ENCODE measurements at places on chromosomes 1 and 21. TPM values are rescaled to one million over a fixed set of nuclear protein-coding genes. Genes with fewer than 3 reads are reported as not detected.

SMYD3 gene
- 5.6 TPM for total RNA-seq

- DNase-seq = no peak
Measured at GRCh38 chr1:163427279-163427678, 105.5 kb downstream of the NUF2 start.

GRCh38 chr1:88330201-88330600 lies 353.9 kb upstream of the PKN2 start:
- DNase-seq = no peak

- no peak for DNase-seq
Measured at GRCh38 chr21:33115631-33116510, 45.9 kb downstream of the OLIG1 start.

- no peak for DNase-seq
Measured at GRCh38 chr1:159802111-159802510, at the start of gene FCRL6. Gene FCRL6, plus strand, starts transcription at chr1:159802360. Its CDS starts 65 bp downstream, at chr1:159802425.

DNA sequence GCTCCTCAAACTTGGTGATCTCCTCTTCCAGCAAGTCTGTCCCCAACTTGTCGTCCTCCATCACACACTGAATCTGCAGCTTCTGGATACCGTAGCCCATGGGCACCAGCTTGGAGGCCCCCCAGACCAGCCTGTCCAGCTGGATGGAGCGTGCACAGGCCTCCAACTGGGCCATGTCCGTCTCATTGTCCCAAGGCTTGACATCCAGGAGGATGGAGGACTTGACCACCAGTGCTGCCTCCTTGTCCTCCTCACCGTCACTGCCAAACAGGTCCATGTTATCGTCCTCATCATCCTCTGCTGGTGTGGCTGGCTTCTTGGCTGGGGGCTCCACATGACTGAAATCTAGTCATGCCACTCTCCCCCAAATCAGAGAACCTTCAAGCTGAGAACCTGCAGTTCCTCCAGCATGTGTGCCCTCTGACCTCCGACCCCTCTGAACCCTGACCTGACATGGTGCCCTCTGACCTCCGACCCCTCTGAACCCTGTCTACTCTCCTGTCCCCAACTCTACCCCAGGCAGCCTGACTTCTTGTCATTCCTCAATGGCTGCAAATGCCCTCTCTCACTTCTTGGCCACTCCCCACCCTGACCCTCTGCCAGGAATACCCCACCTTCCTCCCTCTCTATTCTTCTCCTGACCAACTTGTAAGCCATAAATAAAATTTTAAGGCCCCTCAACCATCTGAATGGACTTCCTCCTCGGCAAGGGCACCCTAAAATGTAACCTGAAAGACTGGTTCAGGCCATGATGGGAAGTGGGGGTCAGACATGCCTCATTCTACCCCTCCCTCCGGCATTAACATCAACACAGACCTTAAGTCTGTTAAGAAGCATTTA lies 275.7 kb upstream of the C1orf174 start:
- peak; percentile 44 for DNase-seq

DNA sequence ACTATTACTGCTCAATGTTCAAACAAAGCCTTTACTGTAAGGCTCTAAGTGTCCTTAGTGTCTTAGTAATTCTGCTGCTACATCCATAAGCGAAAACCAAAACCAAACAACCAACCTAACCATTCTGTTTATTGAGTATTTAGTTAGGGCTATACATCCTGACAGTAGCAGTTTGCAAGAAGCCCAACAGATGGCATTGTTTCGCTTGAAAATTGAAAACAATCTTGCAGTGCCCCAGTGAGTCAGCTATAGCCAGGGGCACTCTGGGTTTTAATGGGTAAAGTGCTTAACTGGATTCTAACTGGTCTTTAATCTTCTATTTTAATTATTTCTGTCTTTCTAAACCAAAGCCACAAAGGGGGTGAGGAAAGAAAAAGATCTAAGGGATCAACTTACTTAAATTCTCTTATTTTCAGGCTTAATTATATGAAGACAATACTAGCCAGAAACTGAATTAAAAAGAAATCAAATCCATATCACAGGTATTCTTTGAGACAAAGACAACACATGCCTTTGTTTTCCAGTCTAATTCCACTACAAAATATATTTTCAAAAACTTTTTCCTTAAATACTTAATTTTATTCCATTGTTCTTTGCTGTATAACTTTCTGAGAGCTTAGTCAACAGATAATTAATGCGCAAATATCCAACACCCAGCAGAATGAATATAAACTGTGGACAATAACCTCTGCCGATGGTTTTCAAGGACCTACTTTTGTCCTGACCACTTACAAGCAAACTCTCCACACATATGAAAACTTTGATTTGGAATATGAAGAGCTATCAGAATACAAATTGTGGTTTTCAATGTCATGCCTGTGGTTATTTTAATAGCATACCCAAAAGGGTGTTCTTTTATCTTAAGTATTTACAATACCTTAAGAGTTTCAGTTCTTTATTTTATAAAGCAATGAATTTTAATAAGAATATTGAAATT lies 15.2 kb downstream of the POGZ start:
- DNase-seq = no peak

HTR1D gene
- not detected for total RNA-seq

SSR2 gene
- 81.2 TPM for total RNA-seq

ADAMTSL4 gene
- total RNA-seq = 28.9 TPM

DNA sequence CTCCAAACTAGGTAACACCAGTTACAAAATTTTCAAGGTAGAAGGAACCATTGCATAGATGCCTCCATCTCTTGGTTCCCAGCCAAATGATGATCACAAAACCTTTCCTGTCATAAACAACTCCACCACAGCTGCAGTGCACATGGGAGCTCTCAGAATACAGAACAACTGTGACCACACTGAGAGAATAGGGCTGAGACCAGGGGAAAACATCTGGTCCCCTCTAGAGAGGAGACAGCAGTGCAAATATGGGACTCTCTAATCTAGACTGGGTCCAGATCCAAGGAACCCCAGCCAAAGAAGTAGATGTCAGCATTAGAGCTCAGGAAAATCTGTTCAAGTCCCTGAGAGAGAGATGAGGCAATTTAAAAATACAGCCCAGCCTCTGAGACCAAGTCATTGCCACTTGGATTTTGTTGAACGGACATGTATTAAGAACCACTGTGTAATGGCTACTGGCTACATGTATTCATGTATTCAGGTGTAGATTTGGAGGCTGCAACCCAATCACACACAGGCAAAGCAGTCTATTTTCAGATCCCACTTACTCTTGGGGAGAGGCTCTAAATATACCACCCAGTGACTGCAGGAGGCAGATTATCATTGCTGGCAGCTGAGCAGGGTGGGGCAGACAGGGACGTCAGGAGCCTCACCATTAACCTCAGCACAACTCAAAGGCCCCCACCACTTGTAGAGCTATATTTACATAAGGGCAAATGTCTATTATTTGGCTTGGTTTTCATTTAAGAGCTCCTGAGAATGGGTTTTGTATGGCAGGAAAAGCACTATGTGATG lies 7.6 kb upstream of the RXRG start:
- no peak for DNase-seq

DNA sequence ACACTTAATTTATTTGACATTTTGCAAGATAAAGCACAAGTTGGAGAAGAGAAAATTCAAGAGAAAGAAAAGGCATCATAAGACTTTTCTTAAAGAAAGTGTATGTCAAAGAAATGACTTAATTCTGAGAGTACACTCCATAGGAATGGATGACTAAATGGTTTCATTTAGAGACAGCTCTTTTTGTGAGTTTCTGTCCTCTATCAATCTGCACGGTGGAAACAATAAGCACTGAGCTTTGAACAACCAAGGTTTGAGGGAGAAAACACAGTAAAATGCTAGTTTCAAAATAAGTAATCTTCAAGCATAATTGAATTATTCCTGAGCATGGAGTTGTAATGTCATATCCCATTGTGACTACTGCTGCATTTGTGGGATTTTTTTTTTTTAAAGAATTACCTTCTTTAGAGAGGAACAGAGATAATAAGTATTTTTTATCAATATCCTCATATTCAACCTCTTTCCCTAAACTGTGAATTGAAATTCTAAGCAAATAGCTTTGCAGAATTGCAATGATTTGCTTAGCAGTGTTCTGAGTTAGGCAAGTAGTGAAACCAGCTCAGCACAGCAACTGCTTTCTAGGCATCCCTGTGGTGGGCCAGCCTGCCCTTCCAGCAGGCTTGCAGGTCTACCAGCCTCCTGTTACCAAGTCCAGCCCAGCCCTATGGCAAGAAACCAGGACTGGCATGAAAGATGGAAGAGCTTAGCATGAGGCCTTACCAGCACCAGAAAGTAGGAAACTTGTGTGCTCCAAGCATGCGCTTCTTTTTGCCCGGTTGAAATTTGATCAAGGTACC lies 38.2 kb downstream of the KCNJ6 start:
- no peak for DNase-seq

- no peak for DNase-seq
Measured at GRCh38 chr1:111290630-111291029, at the start of gene CHIA. Gene CHIA, plus strand, starts transcription at chr1:111290851. Its CDS starts 19,617 bp downstream, at chr1:111310468.

- DNase-seq = peak; percentile 50
Measured at GRCh38 chr1:224617410-224618355, 1.6 kb downstream of the CNIH3 start.

- DNase-seq = no peak
Measured at GRCh38 chr21:23402929-23403520, 2204.3 kb downstream of the MRPL39 start.

TNFRSF25 gene
- total RNA-seq = 8.5 TPM

- DNase-seq = no peak
Measured at GRCh38 chr1:2314803-2315673, 76.3 kb downstream of the MORN1 start.

DNA sequence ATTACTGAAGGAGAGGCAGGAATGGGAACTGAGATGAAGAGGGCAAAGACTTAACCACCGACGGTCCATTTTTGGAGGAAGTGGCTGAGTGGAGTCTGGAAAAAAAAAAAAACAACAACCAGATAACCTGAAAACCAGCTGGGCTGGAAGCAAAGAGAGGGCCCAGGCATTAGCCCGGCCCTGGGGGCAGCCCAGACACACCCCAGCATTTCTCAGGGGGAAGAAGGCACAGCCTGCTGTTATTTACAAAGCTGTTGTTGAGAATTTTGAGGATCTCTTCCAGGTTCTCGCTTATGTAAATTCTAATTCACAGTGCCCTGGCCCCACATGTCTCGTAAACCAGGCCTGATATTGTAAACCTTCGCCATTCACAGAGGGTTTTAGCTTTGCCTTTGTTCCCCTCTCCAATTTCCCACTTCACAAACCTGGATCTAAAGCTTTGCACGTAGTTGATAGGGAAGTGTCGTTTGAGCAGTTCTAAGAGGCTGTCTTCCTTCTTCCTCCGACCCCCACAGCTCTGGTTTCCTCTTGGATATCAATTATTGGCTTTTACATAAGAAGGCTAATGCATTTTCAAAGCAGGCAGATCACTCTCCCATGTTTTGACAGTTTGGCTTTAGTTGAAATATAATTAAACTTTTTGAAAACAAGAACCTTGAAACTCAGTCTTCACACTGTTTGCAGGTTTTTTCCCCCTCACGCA lies 161.8 kb upstream of the IRF2BP2 start:
- no peak for DNase-seq

FAM163A gene
- 0.16 TPM for total RNA-seq

GRCh38 chr1:26981146-26981846 lies 12.2 kb upstream of the TRNP1 start:
- DNase-seq = no peak

- DNase-seq = peak; percentile 59
Measured at GRCh38 chr1:36542024-36542961, 59.6 kb upstream of the CSF3R start.

- DNase-seq = no peak
Measured at GRCh38 chr1:68188060-68188538, 44.2 kb downstream of the WLS start.

GRCh38 chr1:21901473-21901847 lies 35.6 kb downstream of the HSPG2 start:
- peak; percentile 86 for DNase-seq

- no peak for DNase-seq
Measured at GRCh38 chr1:90840352-90840751, 123.2 kb upstream of the BARHL2 start.

- DNase-seq = no peak
Measured at GRCh38 chr1:2583871-2584351, 2.7 kb upstream of the PRXL2B start.

DNA sequence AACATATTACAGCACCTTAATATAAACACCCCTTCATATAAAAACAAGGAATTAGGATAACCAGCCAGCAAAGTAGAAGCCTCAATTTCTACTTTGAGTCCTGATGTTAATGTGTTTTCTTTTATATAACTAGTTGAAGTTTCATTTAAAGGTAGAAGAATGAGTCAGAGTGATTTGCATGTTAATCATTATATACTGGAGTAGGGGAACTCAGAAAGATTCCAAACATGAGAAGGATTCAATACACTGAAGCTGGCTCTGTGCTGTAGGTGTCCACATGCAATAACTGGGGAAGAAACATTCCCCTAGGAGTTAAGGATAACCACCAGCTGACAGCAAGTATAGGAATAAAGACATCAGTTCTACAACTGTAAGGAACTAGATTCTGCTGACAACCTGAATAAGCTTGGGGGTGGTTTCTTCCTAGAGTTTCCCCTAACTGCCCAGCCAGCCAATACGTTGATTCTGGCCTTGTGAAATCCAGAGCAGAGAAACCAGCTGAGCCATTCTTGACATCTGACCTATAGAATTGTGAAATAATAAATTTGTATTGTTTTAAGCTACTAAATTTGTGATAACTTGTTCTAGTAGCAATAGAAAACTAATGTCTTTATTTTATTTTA lies 33.4 kb upstream of the RNPC3 start:
- no peak for DNase-seq

DNA sequence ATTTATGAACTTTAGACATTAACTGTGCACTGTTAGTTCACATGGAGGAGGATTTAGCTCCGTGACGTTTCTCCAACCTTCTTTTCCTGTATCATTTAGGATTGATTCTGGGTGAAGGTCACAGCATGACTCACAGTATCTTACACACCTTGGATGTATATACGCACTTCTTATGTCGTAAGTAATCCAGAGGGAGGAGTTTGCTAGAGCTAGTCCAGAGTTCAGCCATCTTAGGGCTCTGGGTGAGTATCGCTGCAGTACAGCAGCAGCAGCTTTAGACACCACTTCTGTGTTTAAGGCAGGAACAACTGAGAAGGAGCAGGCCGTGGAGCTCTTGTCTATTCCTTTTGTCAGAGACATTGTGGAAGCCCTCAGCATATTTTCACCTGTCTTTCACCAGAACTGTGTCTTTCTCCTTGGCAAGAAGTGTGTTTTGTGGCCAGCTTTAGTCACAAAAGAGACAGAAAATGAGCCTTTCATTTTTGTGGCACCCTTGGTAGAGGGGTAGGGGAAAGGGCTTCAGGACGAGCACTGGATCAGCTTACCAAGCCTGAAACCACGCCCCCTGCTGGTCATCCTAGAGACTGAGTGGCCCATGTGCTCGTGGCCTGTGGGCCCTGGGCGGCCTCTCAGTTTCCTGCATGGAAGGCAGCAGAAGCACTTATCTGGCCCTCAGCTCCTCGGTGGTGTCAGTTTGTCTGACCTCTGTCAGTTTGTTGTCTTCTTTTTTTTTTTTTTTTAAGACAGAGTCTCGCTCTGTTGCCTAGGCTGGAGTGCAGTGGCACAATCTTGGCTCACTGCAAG lies 64.0 kb downstream of the ADARB1 start:
- DNase-seq = no peak

DNA sequence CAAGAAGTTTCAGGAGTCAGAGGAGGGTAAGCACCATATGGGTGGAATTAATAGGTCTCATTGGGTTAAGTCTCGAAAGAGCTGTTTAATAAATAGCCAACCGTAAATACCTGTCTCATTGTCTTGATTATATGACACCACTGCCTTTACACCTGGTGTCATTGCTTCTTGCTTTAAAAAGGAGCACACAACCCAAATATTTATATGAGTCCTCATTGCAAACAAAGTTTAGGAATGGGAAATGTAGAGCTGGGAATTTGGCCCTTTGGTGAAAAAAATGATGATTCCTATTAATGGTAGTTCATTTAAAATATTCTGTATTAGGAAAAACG lies 2.1 kb downstream of the BACH1 start:
- no peak for DNase-seq
